Transverse colon (tissue), 4 donors: ENCODE measurements at places on chromosomes 6 and 20.

DNA sequence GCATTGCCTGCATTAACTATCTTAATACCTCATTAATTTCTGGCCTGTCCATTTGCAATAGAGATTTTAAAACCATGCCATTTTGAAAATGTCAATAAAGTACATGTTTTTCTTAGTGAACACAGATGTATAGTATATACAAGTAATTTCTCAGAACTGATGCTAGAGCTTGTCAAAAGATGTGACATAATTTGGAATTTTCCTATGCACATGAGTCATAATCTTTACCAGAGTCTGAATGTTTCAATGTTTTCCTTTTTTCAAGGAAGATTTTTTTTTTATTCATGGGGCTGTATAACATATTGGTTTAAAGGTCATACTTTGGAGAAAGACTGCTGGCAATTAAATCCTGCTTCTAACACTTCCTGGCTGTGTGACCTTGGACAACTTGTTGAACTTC is 1347.5 kb upstream of the ADGRB3 start:
- no peak for DNase-seq

GRCh38 chr20:9490631-9491030 is 23.8 kb upstream of the LAMP5 start:
- no peak for DNase-seq

DNA sequence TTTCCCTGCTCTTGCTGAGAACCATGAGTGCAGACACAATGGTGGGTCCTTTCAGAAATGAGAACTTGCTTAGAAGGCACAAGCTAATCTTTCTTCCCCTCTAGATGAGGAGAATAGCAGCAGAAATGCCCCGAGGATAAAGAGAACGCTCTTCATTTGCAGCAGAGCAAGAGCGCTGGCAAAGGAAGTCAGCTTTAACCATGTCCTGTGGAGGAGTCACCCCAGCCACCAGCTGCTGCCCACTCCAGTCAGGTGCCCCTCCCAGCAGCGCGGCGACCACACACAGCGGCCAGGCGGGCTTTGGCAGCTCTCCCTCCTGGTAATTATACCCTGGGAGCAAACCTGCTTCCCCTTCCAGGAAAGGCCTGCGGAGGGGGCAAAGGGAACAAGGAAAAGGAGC is 42.4 kb upstream of the EMILIN3 start:
- DNase-seq: no peak

- DNase-seq: no peak
Observed at GRCh38 chr20:22379472-22379871, 204.9 kb downstream of the FOXA2 start.
